H54 (cell line): ENCODE measurements at places on chromosomes 13 and 19.

GRCh38 chr13:106478116-106478515 lies 57.3 kb downstream of the EFNB2 start:
- no peak for DNase-seq

DNA sequence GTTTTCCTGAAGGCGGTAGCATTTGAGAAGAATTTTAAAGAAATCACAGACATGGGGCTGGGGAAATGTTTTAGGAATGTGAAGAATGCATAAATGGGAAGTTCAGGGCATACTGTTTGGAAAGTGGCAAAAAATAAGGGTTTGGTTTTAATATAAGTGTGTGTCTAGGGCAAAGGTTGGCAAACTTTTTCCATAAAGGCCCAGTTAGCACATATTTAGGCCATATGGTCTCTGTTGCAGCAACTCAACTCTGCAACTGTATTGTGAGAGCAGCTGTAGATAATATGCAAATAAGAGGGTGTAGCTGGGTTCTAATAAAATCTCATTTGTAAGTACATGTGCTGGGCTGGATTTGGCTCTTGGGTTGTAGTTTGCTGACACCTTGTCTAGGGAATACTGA lies 521.9 kb downstream of the DIAPH3 start:
- DNase-seq = no peak

- no peak for DNase-seq
Measured at GRCh38 chr19:52725528-52725961, 9.3 kb downstream of the ZNF611 start.

GRCh38 chr19:970695-971094 lies 13.4 kb upstream of the WDR18 start:
- no peak for DNase-seq

DNA sequence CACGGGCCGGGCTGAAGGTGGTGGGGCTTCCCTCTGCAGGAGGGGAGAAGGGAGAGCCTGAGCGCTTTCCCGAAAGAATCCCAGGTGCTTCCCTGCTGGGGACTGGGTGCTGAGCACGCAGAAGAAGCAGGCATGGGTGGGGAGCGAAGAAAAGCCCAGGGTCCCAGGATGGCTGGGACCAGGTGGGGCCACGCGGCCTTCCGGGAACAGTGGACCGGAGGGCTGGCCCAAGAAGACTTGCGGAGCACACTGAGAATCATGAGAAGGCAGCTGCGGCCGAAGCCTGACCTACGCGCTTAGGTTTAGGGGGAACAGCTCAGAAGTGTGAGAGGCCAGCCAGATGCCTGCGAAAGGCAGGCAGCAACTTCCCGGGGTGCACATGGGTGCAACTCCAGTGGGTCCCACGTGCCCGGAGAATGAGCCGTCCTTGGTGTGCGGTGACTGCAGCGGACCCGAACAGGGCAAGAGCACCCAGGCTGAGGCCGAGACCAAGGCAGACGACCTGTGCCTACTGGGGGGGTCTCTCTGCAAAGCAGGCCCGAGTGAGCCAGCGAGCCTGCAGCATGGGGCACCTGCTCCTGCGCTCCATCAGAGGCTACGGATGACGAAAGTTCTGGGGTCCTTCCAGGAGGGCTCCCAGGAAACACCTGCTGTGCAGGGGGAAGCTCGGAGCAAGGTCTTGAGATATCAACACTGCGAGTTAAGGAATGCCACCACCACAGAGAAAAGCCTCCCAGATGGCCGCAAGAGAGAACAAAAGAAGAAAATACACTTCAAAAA lies 52.4 kb downstream of the MLLT1 start:
- no peak for DNase-seq

GRCh38 chr13:80251403-80251802 lies 89.5 kb downstream of the SPRY2 start:
- DNase-seq = no peak

GRCh38 chr19:1526979-1527649 lies 3.2 kb downstream of the PLK5 start:
- DNase-seq = no peak

GRCh38 chr19:43462383-43462782 lies 3.0 kb downstream of the LYPD3 start:
- no peak for DNase-seq

DNA sequence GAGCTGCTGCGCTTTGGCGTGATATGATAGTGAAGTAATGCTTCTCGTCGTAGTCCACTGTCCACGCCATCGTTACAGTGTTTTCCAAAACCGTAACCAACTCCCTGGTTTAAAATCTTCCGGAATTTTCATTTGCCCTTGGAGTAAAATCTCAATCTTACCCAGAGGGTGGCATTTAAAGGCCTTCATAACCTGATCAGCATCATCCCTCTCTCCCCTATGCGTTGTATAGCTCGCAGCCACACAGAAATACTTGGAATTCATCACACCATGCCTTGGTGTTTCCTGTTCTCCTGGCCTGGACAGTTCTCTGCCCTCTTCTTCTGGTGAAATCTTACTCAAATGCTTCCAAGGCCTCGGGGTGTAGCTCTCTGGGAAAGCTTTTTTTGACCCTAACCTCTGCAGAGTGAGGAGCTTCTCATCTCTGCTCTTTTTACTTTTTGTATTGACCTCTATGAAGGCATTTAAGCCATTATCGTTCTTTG lies 839 bp downstream of the MPHOSPH8 start:
- DNase-seq = no peak

DNA sequence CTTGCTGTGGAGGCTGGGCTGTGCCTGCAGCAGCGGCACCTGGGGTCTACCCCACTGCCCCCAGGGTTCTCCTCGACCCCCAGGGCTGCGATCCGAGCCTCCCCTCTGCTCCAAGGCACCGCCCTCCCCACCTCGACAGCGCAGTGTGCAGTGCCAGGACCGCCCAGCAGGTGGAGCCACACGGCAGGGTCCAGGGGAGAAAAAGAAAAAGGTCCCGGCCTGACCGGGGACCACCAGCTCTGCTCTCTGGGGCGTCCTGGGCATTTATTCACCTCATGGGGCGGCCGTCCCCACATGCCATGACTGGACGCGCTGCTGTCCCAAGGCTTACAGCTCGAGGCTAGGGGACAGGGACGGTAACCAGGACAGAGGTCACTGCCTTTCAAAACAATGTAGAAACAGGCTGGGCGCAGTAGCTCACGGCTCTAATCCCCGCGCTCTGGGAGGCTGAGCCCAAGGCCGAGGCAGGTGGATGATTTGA lies 10.6 kb downstream of the REXO1 start:
- DNase-seq = peak; percentile 66

- no peak for DNase-seq
Measured at GRCh38 chr19:35628264-35628564, 622 bp upstream of the RBM42 start.

DNA sequence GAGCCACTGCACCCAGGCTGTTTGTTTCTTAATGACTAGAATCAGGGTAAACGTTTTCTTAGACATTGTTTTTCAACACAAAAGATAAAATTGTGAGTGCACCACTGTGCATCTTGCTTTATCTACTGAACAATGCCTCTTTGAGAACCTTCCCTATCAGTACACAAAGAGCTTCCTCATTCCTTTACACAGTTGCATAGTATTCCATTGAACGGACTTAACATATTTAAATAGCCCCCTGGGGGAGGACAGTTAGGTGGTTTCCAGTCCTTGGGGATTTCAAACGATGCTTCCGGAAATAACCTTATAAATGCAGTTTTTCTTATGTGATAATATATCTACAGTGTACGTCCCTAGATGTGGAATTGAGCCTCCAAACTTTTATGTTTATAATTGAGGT lies 8.6 kb downstream of the POLD1 start:
- DNase-seq = no peak

- DNase-seq = no peak
Measured at GRCh38 chr13:113753171-113753570, 5.9 kb upstream of the TMEM255B start.

GRCh38 chr19:33726756-33727155 lies 69.9 kb upstream of the KCTD15 start:
- no peak for DNase-seq

GRCh38 chr19:34759218-34759917 lies 13.6 kb downstream of the ZNF599 start:
- no peak for DNase-seq

DNA sequence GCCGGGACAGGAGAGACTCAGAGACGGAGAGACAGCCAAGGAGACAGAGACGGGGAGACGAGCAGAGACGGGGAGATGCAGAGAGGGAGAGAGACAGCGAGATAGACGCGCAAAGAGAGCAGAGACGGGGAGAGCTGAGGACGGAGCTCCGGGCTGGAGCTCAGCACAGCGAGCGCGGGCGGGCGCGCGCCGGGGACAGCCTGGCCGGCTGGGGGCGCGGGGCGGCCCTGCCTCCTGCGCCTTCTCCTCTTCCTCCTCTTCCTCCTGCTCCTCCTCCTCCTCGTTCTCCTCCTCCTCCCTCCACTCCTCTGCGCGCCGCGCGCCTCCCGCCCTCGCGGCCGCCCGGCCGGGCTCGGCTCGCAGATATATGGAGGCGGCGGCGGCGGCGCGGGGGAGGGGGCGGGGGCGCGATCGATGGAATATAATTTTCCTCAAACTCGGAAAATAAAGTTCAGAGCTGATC lies at the start of gene ERFL:
Gene ERFL (minus strand): TSS at position 229 of the 463 bp plus-strand sequence. CDS start 15,530 bp downstream, outside the sequence.
- peak; percentile 87 for DNase-seq

- DNase-seq = no peak
Measured at GRCh38 chr13:93774506-93774905, 547.9 kb downstream of the GPC6 start.

DNA sequence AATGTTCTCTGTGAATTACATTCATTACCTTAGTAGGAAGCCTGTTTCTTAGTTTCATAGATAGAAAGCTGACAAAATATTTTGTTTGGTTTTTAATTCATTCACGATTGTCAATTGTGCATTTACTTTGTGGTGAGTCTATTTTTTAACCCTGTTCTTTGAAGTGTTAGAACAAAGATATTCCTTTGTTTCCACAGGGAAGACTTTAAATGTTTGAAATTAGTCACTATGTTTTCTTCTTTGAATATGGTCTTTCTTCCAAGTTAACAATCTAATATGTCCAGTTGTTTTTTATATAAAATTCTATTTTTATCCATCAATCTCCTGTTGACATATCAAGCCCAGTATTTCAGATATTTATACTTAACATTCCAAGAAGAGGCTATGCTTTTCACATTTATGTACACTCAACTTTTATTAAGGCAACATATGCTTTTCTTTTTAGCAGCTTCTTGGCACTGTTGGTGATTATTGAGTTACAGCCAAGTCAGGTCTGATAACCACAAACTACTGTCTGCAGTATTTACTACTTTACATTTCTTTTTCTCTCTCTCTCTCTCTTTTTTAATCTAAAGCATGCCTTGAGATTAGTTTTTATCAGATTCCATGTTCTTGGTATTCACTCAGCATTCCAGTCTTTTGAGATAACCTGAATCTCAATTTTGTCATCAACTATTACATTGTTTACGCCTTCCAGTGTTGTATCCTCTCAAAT lies 812.8 kb upstream of the SLC10A2 start:
- no peak for DNase-seq

DNA sequence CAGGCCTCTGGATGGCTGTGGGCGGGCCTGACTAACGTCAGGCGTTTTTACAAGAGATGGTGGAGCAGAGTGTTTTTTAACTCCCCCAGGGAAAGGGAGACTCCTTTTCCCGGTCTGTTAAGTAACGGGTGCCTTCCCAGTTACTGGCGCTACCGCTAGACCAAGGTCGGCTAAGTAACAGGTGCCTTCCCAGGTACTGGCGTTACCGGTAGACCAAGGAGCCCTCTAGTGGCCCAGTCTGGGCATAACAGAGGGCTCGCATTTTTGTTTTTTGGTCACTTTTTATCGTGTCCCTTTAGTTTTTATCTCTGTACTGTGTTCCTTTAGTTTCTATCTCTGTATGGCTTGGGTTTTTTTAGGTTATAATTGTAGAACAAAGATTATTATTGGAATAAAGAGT lies 10.0 kb downstream of the ZNF383 start:
- no peak for DNase-seq

DNA sequence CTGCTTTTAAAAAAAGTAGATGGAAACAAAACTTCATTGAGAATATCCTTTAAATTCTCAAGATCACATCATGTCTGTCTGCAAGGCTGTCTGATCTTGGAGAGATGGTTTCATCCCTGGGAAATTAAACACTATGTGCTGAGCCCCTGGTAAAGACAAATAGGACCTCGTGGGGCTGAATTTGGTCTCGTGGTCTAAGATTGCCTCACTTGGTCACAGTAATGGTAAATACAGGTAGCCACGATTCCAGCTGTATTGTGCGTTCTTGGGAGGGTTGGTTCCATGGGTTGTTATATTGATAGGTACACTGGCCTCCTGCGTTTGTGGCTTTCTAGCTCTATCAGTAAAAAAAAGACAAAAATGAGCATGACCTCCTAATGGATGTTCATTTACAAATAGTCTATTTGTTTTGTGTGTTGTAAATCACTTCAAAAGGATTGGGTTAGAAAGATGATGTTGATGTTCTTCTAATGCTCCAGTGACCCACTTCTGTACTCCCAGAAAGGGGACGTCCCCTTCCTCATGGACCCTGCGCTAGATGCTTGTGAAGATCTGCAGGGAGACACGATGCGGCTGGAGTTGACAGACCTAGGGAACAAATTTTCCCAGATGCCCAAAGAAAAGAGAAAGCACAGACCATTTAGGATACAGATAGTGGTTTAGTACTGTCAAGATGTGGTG lies 1.8 kb downstream of the CEBPG start:
- DNase-seq = no peak

DNA sequence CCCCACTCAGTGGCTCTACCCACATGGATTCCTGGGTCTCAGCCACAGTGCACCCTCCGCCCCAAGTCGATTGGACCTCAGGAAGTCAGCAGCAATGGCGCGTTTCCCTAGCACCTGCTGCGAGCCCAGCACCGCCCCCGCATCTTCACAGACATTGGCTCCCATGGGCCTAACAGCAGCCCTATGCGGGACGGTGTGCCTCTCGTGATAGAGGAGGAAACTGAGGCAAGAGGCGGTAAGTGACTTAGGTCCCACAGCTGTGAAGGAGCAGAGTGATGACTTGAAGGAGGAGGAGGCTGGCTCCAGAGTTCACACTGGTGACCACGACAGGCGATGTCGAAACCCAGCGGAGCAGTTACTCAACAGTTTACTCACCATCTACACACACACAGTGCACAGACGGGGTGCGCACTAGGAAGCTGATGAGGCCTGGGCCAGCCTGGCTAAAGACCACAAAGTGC lies 104.5 kb upstream of the SOX1 start:
- DNase-seq = no peak

DNA sequence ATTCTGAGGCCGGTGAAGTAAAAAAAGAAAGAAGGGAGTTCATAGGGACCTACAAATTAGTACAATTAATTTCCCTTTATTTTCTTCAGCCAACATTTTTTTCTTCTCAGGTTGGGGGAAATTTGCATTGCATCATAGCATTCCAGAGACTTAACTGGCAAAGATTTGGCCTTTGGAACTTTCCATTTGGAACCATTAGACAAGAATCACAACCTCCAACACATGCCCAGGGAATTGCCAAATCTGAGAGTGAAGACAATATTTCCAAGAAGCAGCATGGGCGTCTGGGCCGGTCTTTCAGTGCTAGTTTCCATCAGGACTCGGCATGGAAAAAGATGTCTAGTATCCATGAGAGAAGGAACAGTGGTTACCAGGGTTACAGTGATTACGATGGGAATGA lies 6.4 kb upstream of the ERCC5 start:
- no peak for DNase-seq

GRCh38 chr13:73275163-73275562 lies 216.4 kb downstream of the KLF5 start:
- DNase-seq = no peak
